ENCODE measurements at places on chromosomes 1 and 21.

- ATAC-seq, result no peak
Measured at GRCh38 chr1:99131546-99131945, 126.9 kb upstream of the PLPPR5 start.

DNA sequence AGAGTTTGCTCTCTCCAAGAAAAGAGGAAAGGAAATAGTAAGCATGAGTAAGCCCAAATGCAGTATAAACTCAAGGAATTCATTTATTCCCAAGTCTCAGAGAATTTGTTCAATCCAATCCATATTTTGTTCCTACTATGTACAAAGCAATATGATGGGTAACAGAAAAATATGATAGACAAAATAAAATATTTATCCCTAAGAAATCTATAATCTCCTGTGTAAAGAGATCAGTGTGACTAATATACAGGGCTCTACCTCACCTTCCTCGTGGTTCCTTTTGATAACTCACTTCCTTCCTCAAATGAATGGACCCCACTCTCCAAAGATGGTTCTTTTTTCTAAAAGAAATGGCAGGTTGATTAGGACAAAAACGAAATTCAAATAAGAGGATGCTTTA is 7.6 kb downstream of the CLSPN start:
- ATAC-seq, result no peak

DNA sequence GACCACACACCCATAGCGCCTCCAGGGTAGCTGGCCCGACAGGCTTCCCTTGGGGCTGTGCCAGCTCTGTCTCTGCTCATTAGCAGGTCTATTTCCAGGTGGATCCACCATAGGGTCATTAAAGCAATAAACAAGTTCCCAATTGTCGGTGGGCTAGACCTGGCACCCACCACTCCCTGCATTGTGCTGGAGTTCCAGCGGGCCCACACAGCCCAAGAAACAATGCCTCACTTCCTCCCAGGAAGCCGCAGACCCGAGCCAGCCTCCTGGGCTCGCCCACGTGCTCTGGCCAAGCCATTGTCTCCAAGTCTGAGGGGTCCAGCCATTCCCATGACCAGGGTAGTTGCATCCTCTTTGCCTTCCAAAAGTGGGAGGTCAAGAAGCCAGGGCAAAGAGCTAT is 27.5 kb upstream of the SOX13 start:
- no peak for ATAC-seq

DNA sequence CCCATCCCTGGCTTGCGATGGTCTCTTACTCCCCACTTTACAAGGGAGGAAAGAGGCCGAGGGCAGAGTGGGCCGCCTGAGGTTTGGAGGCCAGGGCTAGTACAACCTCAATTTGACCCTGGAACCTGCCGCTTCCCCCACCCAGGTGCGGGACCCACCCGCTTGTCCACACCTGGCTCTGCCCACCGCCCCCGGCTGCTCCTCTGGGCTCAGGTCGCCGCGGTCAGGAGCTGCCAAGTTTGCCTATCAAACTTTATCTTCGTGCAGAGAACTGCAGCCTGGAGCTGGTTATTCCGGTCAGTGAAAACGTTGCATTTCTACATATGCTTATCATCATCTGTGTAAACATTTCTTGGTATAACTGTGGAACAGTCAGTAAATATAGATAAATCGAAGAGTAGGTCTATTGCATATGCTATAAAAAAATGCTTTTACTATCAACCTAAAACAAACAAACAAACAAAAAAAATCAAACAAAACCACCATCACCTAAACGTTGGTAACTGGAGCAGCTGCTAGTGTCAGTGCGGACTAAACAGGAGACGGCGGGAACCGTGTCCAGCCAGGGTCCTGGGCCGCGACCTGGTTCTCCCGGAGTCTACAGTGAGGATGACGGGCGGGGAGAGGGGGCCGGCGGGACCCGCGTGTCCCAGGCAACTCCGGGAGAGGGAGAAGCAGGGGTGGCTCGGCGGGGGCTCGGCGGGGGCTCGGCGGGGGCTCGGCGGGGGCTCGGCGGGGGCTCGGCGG is 906 bp upstream of the ADARB1 start:
- ATAC-seq, result no peak

DNA sequence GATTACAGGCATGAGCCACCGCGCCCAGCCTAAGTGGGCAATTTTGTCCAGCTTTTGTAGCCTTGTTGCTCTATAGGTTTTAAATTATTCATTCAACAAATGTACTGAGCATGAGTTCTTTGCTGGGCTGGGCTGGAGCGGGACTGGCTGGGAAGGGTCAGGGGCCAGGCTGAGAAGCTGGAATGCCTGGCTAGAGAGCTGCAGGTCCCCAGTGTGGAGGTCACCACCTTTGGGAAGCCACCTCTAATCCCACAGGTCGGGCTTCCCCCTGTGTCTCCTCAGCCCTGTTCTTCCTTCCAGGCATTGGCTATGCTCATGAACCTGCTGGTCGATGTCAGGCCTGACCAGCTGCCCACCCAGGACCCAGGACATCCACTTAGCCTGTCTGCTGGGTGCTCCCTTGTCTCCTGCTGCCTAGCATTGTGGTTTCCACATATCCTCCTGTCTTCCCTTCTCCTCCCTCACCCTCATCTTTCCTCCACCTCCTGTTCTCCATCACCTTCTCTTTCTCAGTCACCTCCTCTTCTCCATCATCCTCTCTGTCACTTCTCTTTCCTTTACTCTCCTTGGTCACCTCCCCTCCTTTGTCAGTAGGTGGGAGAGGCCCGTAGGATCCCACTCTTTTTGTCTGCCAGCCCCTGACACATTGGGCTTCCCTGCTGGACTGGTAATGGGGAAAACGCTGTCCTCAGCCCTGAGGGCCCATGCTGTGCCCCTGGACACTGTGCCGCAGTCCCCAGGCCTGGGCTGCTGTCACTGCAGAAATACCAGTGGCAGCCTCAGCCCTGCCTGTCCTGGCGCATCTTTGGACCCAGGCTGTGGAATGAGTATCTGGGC is 23.8 kb downstream of the SERINC2 start:
- no peak for ATAC-seq

DNA sequence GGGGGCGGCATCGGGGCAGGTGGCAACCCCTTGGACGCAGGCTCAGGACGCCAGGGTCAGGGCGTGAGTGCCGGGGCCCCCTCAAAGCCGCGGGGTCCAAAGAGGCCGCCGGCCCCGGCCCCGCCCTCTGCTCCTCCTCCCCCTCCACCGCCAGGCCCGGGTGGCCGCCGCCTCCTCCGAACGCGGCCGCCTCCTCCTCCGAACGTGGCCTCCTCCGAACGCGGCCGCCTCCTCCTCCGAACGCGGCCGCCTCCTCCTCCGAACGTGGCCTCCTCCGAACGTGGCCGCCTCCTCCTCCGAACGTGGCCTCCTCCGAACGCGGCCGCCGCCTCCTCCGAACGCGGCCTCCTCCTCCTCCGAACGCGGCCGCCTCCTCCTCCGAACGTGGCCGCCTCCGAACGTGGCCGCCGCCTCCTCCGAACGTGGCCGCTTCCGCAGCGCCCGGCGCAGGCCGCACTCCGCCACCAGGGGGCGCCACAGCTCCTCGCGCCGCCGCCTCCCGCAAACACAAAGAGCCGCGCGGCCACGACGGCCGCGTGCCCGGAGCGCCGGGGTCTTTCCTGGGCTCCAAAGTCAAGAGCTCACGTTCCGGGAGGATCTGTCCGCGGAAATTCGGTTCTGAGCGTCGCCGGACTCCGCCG is 19.3 kb upstream of the SAMD11 start:
- peak; percentile 88 for ATAC-seq

- ATAC-seq, result no peak
Measured at GRCh38 chr1:87170931-87171598, 157.6 kb upstream of the LMO4 start.

- ATAC-seq, result no peak
Measured at GRCh38 chr1:197984289-197984688, 67.1 kb downstream of the LHX9 start.

DNA sequence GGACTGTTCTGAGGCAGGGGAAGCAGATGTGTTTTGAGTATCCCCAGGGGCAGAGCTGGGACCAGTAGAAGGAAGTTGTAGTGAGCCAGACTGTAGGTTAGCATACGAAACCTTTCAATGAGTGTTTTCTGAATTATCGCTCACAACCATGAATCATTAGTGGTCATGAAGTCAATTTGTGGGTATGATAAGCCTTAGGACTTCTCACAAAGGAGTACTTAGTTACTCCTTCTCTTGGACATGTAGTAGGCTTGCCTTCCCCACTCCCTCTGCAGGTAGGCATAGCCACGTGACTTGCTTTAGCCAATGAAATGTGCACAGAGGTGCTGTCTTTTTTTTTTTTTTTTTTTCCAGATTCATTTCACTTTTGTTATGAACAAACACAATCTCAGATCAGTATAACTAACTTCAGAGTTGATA is 23.9 kb upstream of the FAAH start:
- peak; percentile 61 for ATAC-seq

DNA sequence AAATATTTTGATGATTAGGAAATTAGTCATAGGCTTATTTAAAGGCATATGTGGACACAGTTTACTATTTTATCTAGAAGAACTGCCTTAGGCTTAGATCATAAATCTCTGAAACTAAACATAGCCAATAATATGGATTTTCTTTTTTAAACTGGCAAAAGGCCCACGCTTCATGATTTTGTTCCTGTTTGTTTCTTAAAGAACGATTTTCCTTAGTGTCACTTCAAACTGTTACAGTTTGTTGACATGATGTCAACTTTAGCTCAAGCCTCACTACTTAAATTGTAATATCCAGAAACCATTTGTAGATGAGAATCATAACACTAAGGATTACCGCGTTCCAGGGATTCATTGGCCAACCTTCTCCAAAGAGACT is 322.6 kb downstream of the HHIPL2 start:
- ATAC-seq, result no peak

DNA sequence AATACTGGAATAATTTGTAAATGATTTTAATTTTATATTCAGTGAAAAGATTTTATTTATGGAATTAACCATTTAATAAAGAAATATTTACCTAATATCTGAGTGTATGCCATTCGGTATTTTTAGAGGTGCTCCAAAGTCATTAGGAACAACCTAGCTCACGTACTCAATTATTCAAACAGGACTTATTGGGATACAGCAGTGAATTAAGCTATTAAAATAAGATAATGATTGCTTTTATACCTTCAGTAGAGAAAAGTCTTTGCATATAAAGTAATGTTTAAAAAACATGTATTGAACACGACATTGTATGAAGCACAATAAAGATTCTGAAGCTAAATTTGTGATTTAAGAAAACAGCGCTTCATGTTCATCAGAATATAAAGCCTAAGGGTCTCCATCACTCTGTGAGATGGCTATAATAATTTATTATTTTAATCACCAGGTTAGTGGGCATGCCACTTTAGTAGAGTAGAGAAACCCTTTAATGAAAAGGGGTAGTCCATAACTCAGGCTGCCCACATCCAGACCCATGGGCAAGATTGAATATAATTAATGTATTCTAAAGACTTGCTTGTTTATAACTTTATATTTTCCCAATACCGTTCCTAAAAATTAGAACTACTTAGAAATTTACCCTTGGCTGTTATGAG is 3.2 kb downstream of the CCN1 start:
- no peak for ATAC-seq

GRCh38 chr21:38880577-38880966 is 74.8 kb downstream of the ETS2 start:
- no peak for ATAC-seq

- no peak for ATAC-seq
Measured at GRCh38 chr1:209021622-209022021, 561.9 kb upstream of the CAMK1G start.

- ATAC-seq, result no peak
Measured at GRCh38 chr1:236861560-236862218, 66.6 kb downstream of the MTR start.

DNA sequence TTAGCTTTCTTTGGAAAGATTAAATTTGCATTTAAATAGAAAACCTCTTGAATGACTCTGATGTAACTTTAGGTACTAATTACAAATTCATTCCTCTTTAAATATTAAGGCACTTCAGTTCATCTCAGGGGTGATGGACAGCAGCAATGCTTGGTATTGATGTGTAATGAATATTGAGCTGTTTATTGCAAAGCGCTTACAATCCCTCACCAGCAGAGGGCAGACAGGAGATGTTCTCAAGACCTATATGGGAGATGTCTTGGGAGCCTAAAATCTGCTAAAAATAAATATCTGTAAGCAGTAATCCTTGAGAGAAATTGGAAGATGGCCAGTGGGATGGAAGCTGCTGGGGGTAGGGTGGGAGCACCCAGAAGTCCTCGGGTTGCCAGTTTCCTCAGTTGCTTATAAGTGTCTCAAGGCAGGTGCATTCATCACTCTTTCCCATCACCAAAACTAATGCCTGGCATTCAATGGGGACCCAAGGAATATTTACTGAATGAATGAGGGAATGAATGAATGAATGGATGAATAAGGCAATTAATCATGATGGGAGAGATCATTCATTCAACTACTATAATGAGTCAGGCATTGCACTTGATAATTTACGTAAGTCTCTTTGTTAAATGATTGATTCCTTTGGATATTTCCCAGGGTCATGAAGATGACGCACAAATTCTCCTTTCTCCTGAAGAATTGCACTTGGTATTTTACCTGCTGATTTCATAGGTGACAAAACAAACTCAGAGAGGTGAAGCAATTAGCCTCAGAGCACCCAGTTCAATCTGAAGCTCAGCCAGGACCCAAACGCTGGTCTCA is 2.3 kb downstream of the KLHDC8A start:
- peak; percentile 55 for ATAC-seq

DNA sequence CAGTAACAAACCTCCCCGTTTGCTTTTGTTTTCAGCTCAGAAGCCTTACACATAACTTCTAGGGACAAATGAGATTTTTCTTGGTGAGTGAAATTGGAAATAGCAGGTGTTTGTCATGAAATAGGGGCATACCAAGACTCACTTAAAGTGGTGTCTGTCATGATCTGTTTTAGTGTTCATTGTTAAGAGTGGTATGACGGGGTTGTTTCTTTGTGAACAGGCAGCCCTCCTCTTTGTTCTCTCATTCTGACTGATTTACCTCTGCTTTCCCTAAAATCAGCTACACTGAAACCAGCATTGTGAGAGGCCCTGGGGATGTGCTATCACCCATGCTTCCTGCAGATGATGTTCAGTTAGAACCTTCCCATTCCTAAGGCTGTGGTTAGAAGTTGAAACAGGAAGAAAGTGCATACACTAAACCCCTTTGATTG is 2.5 kb upstream of the ERO1B start:
- ATAC-seq, result peak; percentile 45

DNA sequence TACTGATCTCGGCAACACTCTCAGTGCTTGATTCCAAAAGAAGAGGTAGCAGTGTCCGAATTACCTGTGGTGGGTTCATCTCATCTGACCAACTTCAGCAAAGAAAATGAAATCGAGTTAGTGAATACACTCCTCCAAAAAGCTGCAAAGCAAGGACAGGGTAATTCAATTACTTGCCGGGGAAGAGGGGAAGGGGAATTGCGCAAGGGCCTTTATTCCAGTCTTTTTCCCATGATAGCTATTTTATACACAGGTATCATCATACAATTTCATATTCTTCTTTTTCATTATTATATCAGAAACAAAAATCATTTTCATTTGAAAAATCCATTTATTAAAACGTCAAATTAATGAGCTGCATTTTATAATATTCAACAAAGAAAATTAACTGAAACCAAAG is 42.9 kb downstream of the UBR4 start:
- ATAC-seq, result no peak

GRCh38 chr1:11352816-11353799 is 80.1 kb downstream of the UBIAD1 start:
- ATAC-seq, result no peak

Measured in activated CD4-positive, CD25-positive, alpha-beta regulatory T cell treated with anti-CD3 and anti-CD28 coated beads, Interleukin-2, amount 50 U/mL, for 24 hours (primary cell).